ENCODE measurements at places on chromosomes 16 and 17.

DNA sequence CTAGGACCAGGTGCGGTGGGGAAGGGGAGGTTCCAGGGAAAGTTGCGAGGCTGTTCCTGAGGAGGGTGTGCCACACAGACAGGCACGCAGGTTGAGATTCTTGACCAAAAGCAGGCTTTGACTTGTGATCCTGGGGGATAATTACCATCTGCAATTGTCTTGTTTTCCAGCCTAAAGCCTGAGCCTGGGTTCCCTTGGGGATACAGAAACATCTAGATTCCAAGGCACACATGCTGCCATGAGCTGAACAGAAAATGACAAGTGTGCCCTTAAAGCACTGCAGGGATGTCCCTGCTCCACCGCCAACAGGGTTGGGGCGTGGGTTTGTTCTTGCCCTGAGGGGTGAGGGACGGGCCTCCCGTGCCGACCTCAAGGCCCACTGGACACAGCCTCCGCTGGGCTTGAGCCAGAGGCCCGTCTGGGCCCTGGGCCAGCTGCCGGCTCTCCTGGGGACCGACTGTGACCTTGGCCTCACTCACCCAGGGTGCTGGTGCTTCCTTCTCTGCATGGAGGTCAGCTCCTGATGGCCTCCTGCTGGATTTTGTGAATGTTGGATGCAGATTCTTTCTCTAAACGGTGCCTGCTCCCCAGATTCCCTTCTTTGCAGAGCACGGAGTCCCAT lies 14.0 kb downstream of the CA5A start:
- no peak for DNase-seq

- DNase-seq, result no peak
Measured at GRCh38 chr17:17076066-17076465, 33.8 kb downstream of the MPRIP start.

- no peak for DNase-seq
Measured at GRCh38 chr16:82864332-82865040, 237.7 kb downstream of the CDH13 start.

DNA sequence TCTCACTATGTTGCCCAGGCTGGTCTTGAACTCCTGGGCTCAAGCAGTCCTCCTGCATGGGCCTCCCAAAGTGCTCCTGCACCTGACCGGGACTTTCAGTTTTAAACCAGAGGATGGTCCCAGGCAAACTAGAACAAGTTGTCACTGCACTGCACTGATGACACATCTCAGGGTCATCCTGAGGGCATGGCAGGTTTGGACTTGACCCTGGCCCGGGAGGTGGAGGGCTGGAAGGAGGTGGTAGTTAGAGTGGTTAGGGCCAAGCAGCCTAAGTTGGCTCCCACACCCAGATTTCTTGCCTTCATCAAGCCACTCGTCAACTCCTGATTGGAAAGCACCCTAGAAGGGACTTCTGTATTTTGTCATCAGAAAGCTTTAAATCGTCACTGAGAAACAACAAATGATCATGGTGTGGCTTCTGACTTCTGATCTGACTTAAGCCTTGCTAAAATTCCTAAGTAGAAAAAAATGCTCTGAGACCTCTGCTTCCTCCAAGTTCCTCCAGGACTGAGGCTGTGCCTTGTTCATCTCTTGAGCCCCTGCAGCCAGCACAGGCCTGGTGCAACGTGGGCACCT lies 43.5 kb downstream of the EMP2 start:
- DNase-seq, result no peak

- DNase-seq, result no peak
Measured at GRCh38 chr17:45139533-45139920, 4.0 kb downstream of the ACBD4 start.

- DNase-seq, result no peak
Measured at GRCh38 chr17:79532107-79532790, 78.6 kb downstream of the RBFOX3 start.

DNA sequence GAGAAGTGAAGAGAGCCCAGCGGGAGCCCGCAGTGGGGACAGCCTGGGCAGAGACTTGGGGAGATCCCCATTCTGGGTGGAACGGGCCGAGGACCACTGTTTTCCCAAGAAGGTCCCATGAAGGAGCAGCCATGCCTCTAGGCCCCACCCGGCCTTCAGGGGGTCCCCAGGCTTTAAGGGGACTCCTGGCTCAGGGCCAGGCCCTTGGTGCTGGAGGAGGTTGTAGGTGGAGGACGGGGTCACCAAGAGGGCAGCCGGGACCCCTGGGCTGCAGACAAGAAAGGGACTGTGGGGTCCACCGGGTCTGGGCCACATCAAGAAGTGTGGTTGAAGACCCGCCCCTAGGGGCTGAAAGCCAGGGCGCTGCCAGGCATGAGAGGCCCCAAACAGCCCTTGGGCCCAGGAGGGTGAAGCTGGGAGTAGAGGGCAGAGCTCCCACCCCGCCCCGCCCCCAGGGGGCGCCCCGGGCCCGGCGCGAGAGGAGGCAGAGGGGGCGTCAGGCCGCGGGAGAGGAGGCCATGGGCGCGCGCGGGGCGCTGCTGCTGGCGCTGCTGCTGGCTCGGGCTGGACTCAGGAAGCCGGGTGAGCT lies at the start of gene PRSS21:
Gene PRSS21 (plus strand): TSS at position 487 of the 589 bp plus-strand sequence. CDS start 32 bp downstream, at position 519.
- no peak for DNase-seq
